ENCODE measurements at places on chromosomes 12 and 14.

DNA sequence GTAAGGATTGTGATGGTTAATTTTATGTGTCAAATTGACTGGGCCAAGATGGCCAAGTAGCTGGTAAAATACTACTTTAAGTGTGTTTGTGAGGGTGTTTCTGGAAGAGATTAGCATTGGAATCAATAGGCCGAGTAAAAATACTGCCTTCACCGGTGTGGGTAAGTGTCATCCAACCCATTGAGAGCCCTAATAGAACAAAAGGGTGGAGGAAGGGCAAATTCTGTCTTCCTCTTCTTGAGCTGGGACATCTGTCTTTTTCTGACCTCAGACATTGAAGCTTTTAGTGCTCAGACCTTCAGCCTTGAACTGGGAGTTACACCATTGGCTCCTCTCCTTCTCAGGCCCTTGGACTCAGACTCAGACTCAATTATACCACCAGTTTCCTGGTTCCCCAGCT lies 8.0 kb upstream of the ETV6 start:
- no peak for DNase-seq

DNA sequence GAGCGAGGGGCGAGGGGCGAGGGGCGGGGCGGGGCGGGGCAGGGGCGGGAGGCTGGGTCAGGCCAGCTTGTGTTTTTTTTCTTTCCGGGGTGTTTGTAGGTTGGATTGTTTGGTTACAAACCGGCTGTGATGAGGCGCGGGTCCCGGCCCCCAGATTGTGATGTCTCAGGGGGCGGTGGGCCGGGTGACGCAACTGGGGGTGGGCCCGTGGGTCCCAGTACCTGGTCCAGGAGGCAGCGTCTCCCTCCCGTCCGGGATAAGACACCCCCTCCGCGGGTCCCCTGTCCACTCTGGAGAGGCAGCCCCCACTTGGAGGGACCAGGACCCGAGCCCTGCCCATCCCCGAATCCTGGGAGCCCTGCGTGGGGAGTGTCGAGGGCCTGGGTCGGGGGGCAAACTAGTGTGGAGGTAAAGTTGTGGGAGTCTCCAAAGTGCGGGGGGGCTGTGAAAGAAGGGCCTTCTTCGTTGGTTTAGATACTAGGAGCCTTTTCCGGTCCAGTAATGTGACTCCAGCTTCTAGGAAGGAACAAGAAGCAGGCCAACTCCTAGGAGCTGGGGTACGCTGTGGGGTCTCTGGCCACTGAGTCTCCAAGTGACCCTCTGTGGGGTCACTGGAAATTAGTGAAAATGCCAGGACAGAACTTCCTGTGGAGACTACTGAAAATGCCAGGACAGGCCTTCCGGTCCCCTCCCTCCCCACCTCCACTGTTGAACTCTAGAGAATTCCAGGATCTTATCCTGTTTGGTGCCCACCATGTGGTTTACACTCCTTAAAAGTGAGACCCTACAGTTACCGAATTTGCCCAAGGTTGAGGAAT lies 579 bp upstream of the CLMN start:
- DNase-seq, result no peak

DNA sequence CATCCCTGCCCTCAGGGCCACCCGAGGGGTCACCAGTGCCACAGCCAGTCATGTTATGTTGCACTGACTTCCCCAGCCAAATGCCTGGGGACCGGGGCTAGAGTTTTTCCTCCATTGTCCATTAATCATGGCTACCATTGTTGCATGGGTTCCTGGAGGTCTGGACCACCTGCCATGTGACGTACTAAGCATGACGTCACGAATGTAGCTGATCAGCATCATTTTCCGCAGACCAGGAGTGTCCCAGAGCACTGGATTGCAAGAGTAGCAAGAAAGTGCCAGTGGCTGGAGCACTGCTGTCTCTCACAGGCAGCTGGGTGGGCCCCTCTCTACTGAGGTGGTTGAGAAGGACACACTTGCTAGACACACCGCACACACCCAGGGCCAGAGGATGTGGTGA lies 6.9 kb upstream of the C14orf180 start:
- DNase-seq, result no peak

GRCh38 chr12:107319533-107320032 lies 226.2 kb upstream of the CRY1 start:
- DNase-seq, result no peak

DNA sequence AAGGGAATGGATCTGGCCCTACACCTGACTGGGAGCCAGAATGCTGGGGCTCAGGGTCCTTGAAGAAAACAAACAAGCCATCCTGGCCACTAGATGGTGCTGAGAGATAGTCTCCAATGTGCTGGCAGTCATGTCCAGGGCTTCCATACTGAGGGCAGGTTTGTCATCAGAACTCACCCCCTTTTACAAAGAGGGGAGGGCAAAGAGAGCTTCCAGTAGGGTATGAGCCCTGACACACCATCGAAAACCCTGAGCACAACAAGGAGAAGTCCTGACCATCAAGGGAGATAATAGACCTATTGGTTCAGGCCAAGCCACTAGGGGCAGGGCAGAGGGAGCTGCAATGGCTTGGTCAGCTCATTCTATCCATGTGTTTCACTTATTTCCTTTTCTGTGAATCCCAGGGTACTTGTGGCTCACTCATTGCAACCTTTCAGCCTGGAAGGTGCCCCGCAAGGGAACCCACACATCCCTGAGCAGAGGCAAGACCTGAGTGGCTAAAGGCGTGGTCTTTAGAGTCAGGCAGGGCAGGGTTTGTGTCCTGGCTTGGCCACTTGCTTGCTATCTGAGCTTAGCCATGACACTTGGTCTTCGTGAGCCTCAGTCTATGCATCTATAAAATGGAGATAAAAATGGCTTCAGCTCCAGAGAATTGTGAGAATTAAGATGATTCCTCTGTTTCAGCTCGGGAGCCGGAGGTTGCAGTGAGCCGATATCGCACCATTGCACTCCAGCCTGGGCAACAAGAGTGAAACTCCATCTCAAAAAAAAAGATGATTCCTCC lies 6.2 kb upstream of the PLEKHH1 start:
- peak; percentile 21 for DNase-seq

DNA sequence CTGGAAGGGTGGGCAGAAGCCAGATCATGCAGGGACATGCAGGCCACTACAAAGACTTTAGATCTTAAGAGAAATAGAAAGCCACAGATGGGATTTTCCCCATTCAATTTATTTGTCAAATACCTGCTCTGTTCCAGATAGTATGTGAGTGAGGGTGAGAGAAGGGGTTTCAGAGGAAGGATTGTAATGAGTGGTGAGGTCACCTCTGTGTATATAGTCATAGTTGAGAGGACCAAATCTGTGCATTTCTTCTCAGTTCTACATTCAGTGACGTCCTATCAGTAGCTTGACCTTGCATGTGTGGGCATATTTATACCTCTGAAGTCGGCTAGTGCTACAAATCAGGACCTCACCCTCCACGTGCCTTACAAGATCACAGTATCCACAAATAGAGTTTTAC lies 31.2 kb upstream of the RBM19 start:
- no peak for DNase-seq

GRCh38 chr12:93886533-93887511 lies 209.6 kb downstream of the CRADD start:
- DNase-seq, result no peak

- DNase-seq, result no peak
These were observed 74.8 kb downstream of the IFNG-AS1 start for GRCh38 chr12:68063900-68064590.

- DNase-seq, result no peak
These were observed 248.5 kb downstream of the RERGL start for GRCh38 chr12:17841496-17841895.

DNA sequence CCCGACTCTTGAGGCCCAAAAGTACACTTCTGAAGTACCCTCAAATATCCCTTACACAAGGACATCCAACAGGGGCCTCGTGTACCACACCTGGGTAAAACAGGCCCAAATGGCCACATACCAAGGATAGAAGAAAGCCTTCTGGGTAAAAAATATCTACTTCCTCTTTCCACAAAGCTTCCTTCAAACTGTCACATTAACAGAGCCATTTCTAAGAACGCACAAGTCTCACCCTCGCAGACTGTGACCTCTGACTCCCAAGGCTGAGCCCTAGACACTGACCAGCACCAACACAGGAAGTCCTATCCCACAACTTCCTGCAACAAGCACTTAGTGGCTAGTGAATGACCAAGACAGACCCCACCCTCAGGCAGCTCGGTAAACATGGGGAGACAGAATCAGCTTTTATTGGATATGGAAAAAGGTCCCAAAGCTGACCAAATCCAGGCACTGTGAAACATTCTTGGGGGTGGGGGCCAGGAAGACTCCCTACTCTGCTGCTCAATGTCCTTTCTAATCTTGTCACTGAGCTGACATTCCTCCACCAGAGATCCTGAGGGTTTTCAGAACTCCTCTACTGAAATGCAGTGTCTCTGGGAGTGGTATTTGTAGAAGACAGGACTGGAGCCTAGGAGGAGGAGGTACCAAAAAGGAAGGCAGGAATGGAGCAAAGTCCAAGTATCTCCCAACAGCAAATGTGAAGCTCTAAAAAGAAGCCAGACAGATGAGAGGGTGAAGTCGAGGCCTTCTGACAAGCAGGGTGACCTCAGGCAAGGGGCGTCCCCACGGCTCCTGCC lies 15.9 kb downstream of the KCTD10 start:
- no peak for DNase-seq

GRCh38 chr14:39102265-39102968 lies 618 bp downstream of the SEC23A start:
- no peak for DNase-seq

- no peak for DNase-seq
These were observed 943 bp upstream of the MGAT4C start for GRCh38 chr12:86257134-86257533.
